ENCODE measurements at places on chromosomes 2 and 18.
A peak's percentile ranks its signal among the peaks of the same experiment; 100 is the strongest.

GRCh38 chr2:210440206-210440605, 36.4 kb downstream of the LANCL1 start:
- no peak for DNase-seq

GRCh38 chr2:64635976-64636911, 17.5 kb downstream of the SERTAD2 start:
- no peak for DNase-seq

DNA sequence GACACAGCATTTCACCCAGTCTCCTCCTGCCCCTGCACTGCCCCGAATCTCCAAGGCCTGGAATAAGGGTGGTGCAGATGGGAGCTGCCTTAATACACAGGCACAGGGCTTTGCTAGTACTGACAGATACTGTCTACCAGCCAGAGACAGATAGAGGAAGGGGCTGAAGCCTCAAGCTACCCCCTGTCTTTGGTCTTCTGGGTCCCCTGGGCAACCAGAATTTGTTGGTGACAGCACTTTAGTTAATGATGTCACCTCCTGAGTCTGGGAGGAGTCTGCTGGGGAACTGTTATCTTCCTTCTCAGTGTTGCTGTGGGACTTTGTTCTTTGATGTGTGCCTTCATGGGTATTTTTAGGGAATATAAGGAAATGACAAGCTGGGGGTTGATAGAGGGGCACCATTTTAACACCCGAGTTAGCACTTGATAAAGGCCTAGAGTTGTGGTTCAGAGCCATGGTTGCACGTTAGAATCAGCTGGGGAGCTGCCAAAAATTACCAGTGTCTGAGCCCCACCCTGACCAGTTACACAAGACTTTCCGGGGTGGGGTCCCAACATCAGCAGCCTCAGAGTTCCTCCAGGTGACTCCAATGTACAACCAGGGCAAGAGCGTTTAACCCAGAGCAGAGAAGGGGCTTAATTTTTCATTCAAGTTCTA, 136.8 kb downstream of the SMAD7 start:
- DNase-seq, result no peak

GRCh38 chr2:47890711-47891368, 15.5 kb downstream of the FBXO11 start:
- DNase-seq, result no peak

- DNase-seq, result no peak
These were observed 126.0 kb downstream of the MBP start for GRCh38 chr18:77006305-77007175.

DNA sequence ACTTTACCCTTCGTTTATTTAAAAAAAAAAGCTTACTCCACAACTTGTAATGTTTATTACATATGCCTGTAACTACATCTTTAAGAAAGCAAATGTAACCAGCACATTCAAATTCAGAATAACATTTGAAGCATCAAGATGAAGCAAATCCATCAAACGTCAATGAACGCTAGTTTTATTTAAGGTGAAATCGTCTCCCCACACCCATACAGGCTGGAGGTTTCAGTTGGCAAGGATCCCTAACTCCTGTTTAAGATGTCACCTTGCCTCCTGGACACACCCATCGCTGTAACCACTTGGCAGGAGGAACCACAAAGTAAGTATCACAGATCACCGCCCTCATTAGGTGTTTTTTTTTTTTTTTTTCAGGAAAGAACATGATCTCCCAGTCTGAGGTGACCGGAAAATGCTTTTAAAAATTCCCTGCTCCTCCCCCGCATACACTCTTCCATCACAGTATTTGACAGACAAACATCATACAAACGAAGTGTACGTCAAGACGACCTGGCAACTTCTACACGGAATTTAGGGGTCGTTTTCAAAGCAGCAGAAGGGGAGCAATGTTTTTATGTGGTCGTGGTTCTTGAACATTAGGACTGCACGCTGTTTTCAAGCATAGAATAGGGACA, 19.7 kb upstream of the STPG4 start:
- DNase-seq, result no peak

DNA sequence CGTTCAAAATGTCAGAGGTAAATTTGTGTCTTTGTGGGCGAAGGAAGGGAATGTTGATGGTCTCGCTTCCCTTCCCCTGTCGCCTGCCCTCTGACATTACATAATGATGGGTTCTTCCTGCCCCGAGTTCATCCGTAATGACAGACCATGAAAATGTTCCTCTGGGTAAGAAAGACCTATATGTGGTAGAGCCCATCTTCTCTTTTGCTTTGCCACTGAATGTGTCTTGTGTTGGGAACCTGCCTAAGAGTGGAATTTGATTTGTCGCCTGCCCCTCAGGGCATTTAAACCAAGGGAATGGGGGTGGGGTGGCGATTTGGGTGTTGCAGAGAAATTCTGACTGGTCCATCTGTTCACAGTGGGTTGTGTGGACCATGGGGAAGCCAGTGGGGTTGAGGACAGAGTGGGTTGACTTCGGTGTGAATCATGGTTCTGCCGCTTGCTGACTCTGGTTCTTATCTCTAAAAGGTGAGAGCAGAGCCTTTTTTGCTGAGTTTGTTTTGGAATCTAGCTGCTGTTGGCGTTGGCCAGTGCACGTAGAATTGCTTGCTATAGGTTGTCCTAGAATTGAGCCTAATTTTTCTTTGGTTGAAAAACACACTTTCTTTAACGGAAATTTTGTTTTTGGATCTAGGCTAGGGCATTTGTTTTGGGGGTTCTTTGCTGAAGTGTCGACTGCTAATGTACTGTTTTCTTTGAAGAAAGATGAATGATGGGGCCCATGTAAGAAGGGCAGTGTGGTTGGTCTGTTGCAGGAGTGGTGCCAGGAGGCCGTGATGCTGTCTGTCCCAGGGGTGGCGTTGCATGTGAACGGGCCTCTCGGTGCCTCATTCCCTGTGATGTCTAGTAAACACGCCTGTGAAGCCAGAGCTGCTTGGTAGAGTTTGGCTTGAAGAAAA, 1.3 kb downstream of the INPP4A start:
- no peak for DNase-seq

- no peak for DNase-seq
These were observed 19.1 kb upstream of the INO80D start for GRCh38 chr2:206105038-206105437.

- no peak for DNase-seq
These were observed 585.7 kb upstream of the GCFC2 start for GRCh38 chr2:76296438-76296837.

GRCh38 chr2:11123856-11124759, 31.2 kb upstream of the SLC66A3 start:
- DNase-seq, result peak; percentile 12

GRCh38 chr18:71237641-71238040, 948.8 kb downstream of the SOCS6 start:
- DNase-seq, result no peak

DNA sequence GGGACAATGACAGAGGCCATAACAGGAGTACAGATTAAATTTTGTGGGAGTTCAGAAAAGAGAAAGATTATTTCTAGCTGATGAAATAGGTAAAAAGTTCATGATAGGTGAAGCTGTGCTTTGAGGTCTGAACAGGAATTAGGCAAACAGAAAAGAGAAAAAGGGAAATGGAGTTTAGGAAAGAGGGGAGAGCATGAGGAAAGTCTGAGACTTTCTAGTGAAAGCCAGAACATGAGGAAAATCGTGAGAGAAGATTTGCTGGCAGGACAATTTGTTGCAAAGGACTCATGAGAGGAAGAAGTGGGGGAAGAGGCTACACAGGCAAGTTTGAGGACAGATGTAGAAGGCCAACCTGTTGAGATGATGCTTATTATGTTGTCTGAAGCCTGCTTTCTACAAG, 6.3 kb upstream of the CHN1 start:
- DNase-seq, result no peak

- no peak for DNase-seq
These were observed 2.3 kb downstream of the PRKD3 start for GRCh38 chr2:37322368-37322767.

DNA sequence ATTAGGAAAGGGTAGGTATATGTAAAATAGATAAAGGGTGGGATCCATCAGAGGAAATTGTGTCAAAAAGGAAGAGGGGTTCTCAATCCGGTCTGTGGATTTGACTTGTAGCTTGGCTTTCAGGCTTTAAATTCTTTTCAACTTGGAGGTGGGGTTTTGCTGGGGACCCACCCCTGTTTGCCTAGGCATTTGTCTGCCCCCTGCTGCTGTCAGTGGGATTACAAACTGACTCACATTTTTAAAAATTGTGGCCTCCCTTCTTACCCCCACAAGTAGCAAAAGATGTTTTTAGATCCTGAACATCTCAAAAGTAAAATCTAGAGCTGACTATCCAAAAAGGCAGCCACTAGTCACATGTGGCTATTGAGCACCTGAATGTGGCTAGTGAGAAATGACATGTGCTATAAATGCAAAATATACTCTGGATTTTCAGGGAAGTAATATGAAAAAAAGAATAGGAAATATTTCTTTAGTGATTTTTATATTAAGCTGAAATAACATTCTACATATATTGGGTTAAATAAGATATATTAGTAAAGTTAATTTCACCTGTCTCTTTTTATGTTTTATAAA, 178.9 kb downstream of the GFPT1 start:
- DNase-seq, result no peak

GRCh38 chr2:15303874-15304273, 257.3 kb downstream of the NBAS start:
- no peak for DNase-seq

DNA sequence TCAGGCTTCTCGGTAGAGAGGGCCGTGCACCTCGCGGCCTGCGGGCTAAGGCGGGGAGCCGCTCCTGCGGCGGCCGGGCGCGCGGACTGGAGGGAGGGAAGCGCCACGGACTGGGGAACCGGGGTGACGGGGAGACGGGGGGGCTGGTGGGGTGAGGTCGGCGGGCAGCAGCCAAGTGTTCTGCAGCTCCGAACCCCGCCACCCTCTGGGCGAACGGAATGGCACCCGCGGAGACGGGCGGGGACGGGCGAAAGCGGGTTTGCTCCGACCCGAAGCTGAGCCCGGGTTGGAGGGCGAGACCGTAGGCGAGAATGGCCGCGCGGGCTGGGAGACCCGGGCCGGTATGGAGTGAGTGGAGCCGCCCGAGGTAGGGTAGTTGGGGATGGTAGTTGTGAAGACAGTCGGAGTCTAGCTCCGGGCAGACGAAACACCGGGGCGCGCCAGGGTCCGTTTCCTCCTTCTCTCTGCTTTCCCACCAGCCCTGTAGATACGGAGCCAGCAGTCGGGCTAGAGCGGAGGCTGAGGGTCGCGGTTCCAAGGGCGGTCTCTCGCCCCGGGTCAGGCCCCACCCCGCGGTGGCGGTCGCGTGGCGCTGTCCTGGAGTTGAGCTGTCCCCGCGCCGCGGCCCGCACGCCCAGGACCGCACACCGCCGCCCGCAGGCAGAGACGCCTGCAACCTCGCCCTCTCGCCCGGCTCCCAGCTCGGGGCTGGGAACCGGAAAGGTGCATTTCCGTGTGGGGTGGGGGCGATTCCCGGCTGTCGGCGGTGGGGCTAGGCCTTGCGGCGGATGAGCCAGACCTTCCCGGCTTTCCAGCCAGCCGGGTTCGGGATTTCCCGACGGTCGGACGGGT, 160.3 kb upstream of the SIX2 start:
- no peak for DNase-seq

GRCh38 chr2:176137252-176137580, 7.7 kb downstream of the HOXD8 start:
- no peak for DNase-seq

DNA sequence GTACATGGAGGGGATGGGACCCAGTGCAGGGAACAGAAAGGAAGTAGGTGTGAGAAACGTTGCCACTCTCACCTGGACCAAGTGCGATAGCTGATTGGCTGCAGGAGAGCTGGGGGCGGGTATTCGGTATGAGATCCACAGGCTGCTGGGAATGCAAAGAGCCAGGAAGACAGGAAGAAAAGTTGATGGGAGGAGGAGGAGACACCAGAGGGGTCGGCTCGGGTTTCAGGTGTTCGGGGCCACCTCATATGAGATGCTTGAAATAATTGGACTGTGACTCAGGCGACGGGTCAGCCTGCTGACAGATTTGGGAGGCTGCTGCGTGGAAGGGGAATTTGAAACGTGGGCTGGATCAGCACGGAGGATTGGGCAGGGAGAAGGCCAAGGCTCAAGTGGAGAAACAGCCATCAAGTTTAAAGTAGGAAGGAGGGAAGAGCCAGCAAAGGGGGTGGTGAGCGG, 65.1 kb downstream of the MRPS9 start:
- DNase-seq, result no peak

DNA sequence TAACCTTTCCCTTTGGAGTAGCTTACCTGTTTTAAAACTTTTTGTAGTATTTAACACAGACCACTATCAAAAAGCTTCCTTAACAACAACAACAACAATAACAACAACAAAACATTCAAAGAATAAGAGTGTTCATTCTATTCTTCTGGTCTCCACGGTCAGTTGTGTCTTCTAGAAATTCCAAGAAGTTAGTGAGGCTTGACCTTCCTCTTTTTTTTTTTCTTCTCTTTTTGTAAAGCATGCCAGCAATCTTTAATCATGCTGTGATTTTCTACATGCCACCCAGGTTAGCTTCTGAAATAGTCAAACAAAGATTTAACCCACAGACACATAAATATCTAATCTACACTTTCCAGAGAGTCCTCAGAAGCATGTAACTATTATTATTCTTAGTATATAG, 28.4 kb upstream of the KLHL14 start:
- no peak for DNase-seq

- no peak for DNase-seq
These were observed 41.0 kb downstream of the GLI2 start for GRCh38 chr2:120776649-120777048.

DNA sequence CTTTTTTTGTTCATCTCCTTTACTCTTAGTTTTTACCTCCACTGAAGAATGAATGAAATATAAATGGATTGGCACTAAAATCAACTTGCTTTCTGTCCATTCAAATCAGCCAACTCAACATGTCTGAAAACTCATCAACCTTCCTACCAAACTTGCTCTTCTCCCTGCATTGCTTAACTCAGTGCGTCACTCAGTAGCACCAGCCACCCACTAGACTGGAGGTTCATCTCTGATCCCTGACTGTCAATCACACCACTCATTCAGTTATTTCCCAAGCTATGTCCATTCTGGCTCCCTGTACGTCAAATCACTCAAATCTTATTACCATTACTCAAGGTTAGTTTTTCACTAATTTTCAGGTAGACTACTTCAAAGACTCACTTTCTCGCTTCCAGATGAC, 75.2 kb upstream of the RBMS1 start:
- DNase-seq, result no peak

- DNase-seq, result no peak
These were observed 190.4 kb downstream of the KIAA1328 start for GRCh38 chr18:37019157-37019827.

DNA sequence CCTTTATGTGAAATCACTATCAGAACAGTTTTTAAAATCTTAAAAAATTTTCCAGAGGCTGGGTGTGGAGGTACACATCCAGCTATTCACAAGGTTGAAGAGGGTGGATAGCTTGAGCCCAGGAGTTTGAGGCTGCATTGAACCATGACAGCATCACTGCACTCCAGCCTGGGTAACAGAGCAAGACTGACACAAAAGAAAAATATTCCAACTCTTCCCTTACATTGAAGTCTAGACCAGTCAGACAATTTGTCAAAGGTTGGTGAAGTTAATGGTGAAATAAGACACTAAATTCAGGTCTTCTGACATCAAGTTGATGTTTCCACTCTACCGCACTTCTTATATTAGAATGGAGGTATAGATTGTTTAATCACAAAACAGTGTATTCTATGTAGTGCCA, 52.8 kb downstream of the HYCC2 start:
- no peak for DNase-seq

Data from activated naive CD8-positive, alpha-beta T cell treated with anti-CD3 and anti-CD28 coated beads, Interleukin-2, amount 50 U/mL, for 16 hours (primary cell).